ENCODE measurements at places on chromosomes 7 and 10.

GRCh38 chr10:77386838-77387237 lies 250.8 kb downstream of the KCNMA1 start:
- DNase-seq, result no peak

DNA sequence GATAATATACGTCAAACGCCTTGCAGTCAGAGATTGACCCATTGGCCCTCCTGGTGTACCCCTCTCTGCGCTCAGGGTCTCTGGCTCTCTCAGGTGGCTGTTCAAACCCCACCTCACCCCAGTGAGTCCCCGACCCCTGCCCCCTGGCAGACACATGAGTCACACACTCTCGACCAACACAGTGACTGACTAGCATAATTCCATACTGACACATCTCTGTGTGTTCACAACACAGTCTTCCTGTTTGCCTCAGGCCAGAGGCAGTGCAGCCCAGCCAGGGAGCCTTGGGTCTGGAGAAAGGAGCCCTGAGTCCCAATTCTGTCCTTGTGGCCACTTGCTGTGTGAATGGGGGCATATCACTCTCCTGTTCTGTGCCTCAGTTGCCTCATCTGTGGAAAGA lies 40.1 kb downstream of the PALD1 start:
- DNase-seq, result no peak

DNA sequence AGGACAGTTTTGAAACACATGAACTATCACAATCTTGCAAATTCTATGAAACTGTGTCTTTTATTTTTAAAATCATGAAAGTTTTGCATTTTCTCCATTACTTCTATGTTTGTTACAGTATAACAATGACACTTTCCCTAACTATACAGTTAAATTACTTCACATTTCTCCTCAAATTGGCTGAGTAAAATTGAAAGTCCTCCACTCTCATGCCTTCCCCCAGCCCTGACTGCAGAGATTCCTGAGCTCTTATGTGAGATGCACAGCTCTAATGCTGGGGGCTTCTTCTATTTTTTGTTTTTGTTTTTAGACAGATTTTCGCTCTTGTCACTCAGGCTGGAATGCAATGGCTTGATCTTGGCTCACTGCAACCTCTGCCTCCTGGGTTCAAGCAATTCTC lies 22.7 kb upstream of the MAP3K8 start:
- no peak for DNase-seq

- DNase-seq, result no peak
Measured at GRCh38 chr7:1721047-1721690, 51.1 kb downstream of the ELFN1 start.

- no peak for DNase-seq
Measured at GRCh38 chr10:132989476-132990415, 47.4 kb upstream of the CFAP46 start.

GRCh38 chr7:134948246-134948645 lies 38.1 kb upstream of the AGBL3 start:
- no peak for DNase-seq

- no peak for DNase-seq
Measured at GRCh38 chr10:119520283-119520682, 22.2 kb downstream of the RGS10 start.

GRCh38 chr7:12895296-12895695 lies 207.9 kb downstream of the ARL4A start:
- no peak for DNase-seq

DNA sequence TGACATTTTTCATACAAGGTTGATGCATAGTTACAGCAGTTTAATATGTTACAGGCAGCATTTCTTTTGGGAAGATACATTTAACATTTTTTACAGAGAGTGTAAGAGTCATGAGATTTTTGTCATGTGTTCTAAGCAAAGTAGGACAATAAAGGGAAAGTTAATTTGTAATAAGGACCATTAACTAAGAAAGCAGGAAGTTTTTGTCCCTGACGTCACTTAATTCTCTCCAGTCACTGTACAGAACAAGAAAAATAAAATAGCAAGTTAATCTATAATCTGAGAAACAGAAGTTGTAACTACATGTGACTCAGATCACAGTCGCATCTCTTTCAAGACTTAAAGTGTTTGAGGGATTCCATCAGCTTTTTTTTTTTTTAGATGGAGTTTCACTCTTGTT lies 49.5 kb upstream of the CAPZA2 start:
- DNase-seq, result no peak

GRCh38 chr10:107081644-107082043 lies 82.9 kb downstream of the SORCS1 start:
- no peak for DNase-seq

DNA sequence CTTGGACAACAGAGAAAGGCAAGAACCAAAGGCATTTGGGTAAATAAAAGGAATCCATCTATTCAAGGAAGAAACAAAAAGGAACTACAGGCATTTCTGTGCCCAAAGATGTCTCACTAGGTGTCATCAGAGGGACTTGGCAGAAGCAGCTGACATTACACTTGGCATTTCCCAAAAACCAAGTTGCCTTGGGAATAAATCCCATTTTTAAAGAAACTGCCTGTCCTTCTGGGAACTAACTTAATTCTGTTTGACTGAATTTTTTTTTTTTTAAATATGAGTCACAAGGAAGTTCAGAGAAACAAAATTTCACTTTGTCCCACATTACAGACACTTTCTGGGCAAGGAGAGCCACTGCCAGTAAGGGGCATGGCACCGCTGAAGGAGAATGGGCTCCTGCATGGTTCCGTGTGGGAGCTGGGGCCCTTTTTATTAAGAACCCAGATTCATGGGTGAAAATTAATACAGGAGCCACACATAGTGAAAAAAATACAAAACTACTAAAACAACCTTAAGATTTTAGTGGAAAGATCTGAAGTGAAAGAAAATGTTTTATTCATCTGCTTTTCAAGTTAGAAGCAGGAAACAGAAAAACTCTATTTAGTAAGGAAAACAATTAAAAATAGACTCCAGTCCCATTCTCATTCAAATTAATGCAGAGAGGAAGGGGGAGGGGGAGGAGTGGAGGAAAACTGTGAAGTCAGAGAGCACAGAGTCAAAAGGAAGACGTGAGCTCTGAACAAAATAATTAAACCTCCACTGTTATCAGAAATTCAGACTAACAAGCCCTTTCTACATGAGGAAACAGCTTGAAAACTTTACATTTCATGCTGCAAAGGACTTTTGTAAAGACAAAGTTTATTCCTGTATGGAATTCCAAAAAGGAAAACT lies 118.4 kb upstream of the PDLIM1 start:
- no peak for DNase-seq

GRCh38 chr7:66353547-66353946 lies 148.4 kb downstream of the TPST1 start:
- DNase-seq, result no peak

GRCh38 chr10:127690176-127690835 lies 46.7 kb upstream of the FOXI2 start:
- no peak for DNase-seq

DNA sequence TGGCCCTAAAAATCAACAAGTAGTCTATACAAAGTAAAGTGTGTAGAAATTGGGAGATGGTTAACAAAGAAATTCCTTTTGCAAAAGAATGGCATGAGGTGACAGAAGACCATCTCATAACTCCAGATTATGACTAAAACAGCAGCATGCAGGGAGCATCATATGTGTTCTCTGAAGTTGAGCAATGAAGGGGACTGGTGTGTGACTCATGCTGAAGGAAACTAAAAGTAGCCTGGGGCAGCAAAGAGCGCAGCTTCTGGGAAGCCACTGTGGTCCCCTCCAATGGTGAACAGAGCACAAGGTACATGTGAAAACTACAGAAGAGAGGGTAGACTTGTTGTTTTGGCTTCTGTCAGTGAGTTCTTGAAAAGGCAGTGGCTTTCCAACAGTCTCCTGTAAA lies 133.4 kb downstream of the MACC1 start:
- no peak for DNase-seq

Measured in activated naive CD4-positive, alpha-beta T cell treated with anti-CD3 and anti-CD28 coated beads, Interleukin-2, amount 10 ng/mL, durations not matched to agents 7 days and 5 days (primary cell).